ENCODE measurements at places on chromosomes 12 and 14. TPM values are rescaled to one million over a fixed set of nuclear protein-coding genes. Genes with fewer than 3 reads are reported as not detected.

GRCh38 chr12:29694002-29694401 is 89.7 kb downstream of the TMTC1 start:
- no peak for DNase-seq

DNA sequence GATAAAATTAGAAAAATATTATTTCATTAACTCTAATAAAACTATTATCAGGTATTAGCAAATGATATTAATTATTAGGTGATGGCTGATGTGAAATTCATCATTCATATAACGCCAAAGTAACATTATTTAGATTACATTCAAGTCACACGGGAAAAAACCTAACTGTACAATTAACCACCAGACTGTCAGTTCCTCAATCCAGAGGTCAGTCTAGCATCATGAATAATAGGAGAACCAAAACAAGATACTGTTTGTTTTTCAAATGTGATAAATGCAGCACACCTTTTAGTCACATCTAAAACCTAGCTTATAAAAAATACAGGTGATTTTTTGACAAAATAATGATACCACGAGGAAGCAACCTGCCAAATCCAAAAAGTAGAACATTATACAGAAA is 19.6 kb downstream of the SENP1 start:
- no peak for DNase-seq

- DNase-seq = no peak
Observed at GRCh38 chr12:3692616-3693365, 60.1 kb downstream of the CRACR2A start.

KCNMB4 gene
- 7.8 TPM for total RNA-seq

INHBC gene
- total RNA-seq = not detected

RAD9B gene
- total RNA-seq = 2.1 TPM

Data from upper lobe of left lung (tissue), 6 donors.